ENCODE measurements at places on chromosomes 1 and 21. TPM values are rescaled to one million over a fixed set of nuclear protein-coding genes. Genes with fewer than 3 reads are reported as not detected.

OLFML2B gene
- total RNA-seq, result 4.8 TPM

GRCh38 chr21:44874497-44875315 is 1.2 kb upstream of the PTTG1IP start:
- peak; percentile 57 for DNase-seq

KIF17 gene
- total RNA-seq, result 21.1 TPM

DNA sequence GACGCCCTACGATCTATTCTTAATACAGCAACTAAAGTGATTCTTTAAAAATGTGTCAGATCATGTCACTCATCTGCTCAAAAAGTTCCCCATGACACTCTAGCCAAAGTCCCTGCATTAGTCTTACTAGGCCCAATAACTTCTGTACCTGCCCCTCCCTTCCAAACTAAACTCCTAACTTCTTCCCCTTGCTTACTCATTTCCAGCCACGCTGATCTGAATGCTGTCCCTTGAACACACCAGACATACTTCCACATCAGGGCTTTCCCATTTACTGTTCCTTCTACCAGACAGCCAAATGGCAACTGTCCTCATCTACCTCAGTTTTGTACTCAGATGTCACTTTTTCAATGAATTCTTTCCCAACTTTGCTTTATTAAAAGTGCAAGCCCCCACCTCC is 1.2 kb downstream of the PPT1 start:
- no peak for DNase-seq

DEPDC1 gene
- total RNA-seq, result not detected

GRCh38 chr1:162676750-162677149 is 44.5 kb downstream of the DDR2 start:
- no peak for DNase-seq

- no peak for DNase-seq
These were observed 70.9 kb upstream of the EDEM3 start for GRCh38 chr1:184825571-184825970.

OR2M3 gene
- not detected for total RNA-seq
